ENCODE measurements at places on chromosomes 6 and 20.
A peak's percentile ranks its signal among the peaks of the same experiment; 100 is the strongest.

GRCh38 chr6:166775923-166776220 lies 148.8 kb upstream of the RPS6KA2 start:
- H3K27ac ChIP-seq, result no peak overlapping the region
- H3K4me3 ChIP-seq, result no peak overlapping the region
- H3K27me3 ChIP-seq, result no peaks in the 10 kb centered on the region
- no peak for DNase-seq
- H3K36me3 ChIP-seq, result no peaks in the 10 kb centered on the region

DNA sequence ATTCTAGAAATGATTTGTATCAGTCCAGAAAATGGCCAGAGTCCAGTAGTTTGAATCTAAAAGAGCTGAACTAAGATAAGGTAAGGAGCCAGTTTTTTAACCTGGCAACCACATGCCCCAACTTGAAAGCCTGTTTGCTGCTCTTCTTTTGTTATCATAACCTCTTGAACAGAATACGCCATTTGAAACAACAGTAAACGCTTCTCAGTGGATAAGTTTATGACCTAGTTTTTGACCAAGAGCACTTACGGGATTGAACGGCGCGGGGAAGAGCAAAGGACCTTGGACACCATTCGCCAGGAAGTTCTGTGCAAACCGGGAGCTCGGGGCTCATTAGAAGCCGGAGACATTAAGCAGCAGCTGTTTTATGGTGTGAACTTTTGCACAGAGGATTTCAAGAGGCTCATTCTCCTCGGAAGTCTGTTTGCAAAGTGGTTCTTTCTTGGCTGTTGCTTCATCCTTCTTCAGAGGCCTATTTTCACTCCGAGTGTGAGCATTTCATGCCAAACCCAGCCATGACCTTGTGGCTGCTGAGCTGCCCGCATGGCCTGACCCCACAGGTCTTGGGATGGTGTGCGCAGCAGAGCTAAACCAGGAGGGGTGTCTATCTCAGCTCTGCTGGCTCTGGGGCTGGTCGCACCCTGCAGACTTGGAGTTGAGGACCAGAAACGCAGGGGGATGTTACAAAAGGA lies 215.1 kb downstream of the SOX4 start:
- H3K4me1 ChIP-seq, result peaks cover 35% of the 10 kb centered on the region
- no peak overlapping the region for H3K4me3 ChIP-seq
- no peaks in the 10 kb centered on the region for H3K27me3 ChIP-seq
- DNase-seq, result no peak
- H3K36me3 ChIP-seq, result peaks cover 10% of the 10 kb centered on the region

- H3K4me1 ChIP-seq, result no peaks in the 10 kb centered on the region
- H3K36me3 ChIP-seq, result no peaks in the 10 kb centered on the region
- DNase-seq, result no peak
- H3K27me3 ChIP-seq, result peaks cover 2% of the 10 kb centered on the region
- H3K4me3 ChIP-seq, result no peak overlapping the region
- H3K27ac ChIP-seq, result no peak overlapping the region
These were observed 18.3 kb upstream of the HLA-DRB1 start for GRCh38 chr6:32607988-32608298.

- H3K4me1 ChIP-seq, result no peaks in the 10 kb centered on the region
- no peak for DNase-seq
- no peak overlapping the region for H3K4me3 ChIP-seq
These were observed 2.6 kb downstream of the EPHA7 start for GRCh38 chr6:93416571-93417420.

GRCh38 chr6:26246058-26246457 lies 118.9 kb upstream of the BTN3A2 start:
- H3K4me1 ChIP-seq, result peaks cover 15% of the 10 kb centered on the region
- peak overlapping the region; percentile 35 for H3K27ac ChIP-seq
- no peaks in the 10 kb centered on the region for H3K36me3 ChIP-seq
- no peak overlapping the region for H3K4me3 ChIP-seq

- no peaks in the 10 kb centered on the region for H3K27me3 ChIP-seq
- no peak overlapping the region for H3K4me3 ChIP-seq
- H3K27ac ChIP-seq, result no peak overlapping the region
- H3K36me3 ChIP-seq, result no peaks in the 10 kb centered on the region
- DNase-seq, result no peak
These were observed 86.5 kb upstream of the CENPW start for GRCh38 chr6:126253431-126253830.

DNA sequence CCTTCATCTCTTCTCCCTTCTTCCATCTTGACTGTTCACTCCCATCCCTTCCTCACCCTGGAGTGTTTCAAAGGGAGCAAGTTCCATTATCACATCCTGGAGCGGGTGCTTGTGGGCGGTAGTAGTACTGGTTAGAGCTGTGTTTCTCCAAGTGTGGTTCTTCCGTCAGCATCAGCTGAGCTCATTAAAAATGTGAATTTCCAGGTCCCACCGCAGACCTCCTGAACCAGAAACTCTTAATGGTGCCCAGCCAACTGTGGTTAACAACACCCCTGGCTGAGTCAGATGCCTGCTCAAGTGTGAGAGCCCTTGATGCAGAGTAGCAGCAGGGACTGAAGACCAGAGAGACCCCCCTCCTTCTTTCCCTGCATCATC lies 24.4 kb downstream of the ANGPT4 start:
- H3K27ac ChIP-seq, result no peak overlapping the region
- H3K36me3 ChIP-seq, result no peaks in the 10 kb centered on the region
- DNase-seq, result no peak
- no peaks in the 10 kb centered on the region for H3K4me1 ChIP-seq

- H3K36me3 ChIP-seq, result no peaks in the 10 kb centered on the region
- no peak overlapping the region for H3K27ac ChIP-seq
- peaks cover 4% of the 10 kb centered on the region for H3K27me3 ChIP-seq
- no peaks in the 10 kb centered on the region for H3K4me1 ChIP-seq
- no peak for DNase-seq
These were observed 224.3 kb downstream of the ERMARD start for GRCh38 chr6:169975701-169976100.

Measured in DND-41 (cell line).